GM23248 (cell line): ENCODE measurements at places on chromosomes 13 and 19.
A peak's percentile ranks its signal among the peaks of the same experiment; 100 is the strongest.

- no peak for DNase-seq
These were observed 22.1 kb upstream of the ASF1B start for GRCh38 chr19:14158276-14159023.

- DNase-seq, result no peak
These were observed 243.7 kb downstream of the FOXO1 start for GRCh38 chr13:40422588-40423235.

GRCh38 chr13:69477451-69477850, 630.2 kb upstream of the ATXN8OS start:
- no peak for DNase-seq

DNA sequence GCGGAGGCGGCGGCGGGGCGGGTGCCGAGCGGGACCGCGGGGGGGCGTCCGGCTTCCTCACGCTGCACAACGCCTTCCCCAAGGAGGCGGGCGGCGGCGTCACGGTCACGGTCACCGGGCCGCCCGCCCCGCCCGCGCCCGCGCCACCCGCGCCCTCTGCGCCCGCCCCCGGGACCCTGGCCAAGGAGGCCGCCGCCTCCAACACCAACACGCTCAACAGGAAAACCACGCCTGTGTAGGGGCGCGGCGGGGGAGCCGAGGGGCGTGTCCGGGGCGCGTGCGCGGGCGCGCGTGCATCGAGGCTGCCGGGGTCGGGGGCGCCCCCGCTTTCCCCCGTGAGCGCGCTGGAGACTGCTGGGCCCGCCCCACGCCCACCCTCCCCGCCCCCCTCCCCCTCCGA, 8.8 kb upstream of the CACNG6 start:
- peak; percentile 46 for DNase-seq

DNA sequence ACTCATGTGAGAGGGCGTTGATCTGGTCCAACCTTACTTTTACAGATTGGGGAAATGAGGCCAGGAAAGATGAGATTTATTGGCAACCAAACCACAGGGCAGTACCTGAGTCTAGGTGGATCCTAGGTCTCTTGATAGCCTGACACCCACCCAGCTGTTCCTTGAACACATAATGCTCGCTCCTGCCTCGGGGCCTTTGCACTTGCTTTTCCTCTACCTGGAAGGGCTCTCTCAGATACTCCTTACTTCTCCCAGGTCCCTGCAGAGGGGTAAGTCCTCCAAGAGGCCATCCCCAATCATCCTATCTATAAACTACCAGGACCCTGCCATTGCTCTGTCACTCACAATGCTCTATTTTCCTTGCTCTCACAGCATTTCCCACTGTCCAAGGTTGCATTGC, 7.4 kb downstream of the ZNF575 start:
- no peak for DNase-seq

- no peak for DNase-seq
These were observed 108.5 kb downstream of the SOX1 start for GRCh38 chr13:112175162-112176075.
